ENCODE measurements at places on chromosomes 6 and 20. TPM values are rescaled to one million over a fixed set of nuclear protein-coding genes. Genes with fewer than 3 reads are reported as not detected.

Gene ADTRP
- total RNA-seq, result not detected

Gene KIFC1
- 1.3 TPM for total RNA-seq

Gene PKIB
- total RNA-seq, result not detected

Gene SLC17A2
- not detected for total RNA-seq

Gene RHAG
- total RNA-seq, result 0.76 TPM

Gene RAB44
- total RNA-seq, result 0.08 TPM

Gene RAET1E
- total RNA-seq, result 0.27 TPM

Gene ZNF341
- 1.8 TPM for total RNA-seq

Gene LTB
- total RNA-seq, result 1.6 TPM

Gene PLCB1
- 7.2 TPM for total RNA-seq

Gene BPIFB4
- total RNA-seq, result not detected

Gene SLC22A23
- 5.6 TPM for total RNA-seq

Gene COL12A1
- 15.5 TPM for total RNA-seq

DNA sequence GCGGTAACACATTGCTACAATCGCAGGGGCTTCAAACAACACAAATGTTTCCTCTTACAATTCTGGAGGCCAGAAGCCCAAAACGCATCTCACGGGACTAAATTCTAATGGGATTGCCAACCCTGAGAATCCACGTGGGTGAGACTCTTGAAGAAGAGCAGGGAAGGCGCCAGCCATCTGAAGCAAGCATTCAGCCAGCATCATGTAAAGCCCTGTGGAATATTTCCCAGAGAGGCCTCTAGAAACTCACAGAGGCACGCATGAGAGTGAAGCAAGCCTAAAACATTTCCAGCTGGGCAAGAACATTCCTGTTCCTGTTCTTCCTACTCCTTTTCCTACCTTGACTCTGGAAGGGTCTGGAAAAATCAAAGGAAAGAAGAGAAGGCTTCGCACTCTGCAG lies 19.6 kb upstream of the FNDC1 start:
- no peak for DNase-seq

- DNase-seq, result no peak
Observed at GRCh38 chr6:169395080-169395805, 141.6 kb upstream of the THBS2 start.

GRCh38 chr20:62133864-62134263 lies 9.3 kb downstream of the PSMA7 start:
- DNase-seq, result peak; percentile 63

- DNase-seq, result no peak
Observed at GRCh38 chr20:24574307-24574706, 104.9 kb downstream of the SYNDIG1 start.

DNA sequence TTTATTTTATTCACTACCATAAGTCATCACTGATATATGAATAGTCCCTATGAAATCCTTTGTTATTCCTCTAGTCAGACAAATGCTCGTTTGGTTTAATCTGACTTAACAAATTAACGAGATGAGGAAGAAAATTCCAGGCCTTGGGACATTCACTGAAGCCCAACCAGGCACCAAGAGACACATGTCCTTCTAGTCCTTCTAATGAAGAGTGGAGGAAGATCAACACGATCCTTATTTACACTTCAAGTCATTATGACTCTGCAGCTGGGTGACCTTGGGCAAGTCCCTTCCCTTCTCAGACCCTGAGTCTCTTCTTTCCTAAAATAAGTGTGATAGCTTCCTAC lies 117.5 kb downstream of the CEBPB start:
- no peak for DNase-seq

DNA sequence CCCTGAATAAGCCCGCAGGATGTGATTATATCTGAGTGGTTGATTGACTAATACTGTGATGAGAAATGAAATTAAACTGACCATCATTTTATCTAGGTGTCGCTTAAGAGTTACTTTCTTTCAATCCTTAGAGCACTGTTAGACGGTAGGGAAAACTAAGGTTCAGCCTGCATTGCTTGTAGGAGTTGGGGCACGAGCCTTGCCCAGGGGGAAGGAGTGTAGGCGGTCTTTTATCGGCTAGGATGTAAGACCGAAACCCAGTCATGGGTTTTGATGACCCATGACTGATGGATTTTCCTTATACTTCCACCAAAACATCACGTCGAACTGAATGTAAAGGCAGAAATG lies 392 bp upstream of the TASP1 start:
- DNase-seq, result no peak

DNA sequence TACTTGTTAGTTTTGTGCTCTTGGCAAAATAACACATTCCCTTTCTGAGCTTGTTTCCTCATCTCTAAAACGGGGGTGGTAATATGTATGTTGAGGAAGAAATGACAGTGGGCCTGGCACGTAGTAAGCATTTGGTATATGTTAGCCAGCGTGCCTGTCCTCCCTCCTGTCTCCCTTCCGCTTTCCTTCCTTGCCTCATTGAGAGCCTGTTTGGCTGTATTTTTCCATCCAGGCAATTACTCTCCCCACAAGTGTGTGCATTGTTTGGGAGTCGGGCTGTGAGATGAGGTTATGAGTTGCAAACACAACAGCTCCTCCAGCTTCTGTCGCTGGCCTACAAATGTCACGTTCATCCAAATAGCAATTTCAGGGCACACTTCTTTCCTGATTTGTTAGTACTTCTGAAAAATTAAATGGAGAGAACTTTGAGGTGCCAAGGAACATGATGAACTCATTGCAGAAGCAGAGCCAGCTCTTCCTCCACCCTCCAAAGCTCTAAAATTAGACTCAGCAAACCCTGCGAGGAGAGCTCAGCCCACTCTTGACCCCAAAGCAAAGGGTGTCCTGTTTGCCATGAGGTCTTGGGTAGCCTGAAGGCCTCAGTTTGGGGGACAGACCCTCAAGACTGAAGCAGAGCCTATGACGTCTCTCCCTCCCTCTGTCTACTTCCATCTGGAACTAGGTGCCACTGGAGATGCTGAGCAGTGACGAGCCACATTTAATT lies 50.7 kb upstream of the TOX2 start:
- DNase-seq, result no peak

DNA sequence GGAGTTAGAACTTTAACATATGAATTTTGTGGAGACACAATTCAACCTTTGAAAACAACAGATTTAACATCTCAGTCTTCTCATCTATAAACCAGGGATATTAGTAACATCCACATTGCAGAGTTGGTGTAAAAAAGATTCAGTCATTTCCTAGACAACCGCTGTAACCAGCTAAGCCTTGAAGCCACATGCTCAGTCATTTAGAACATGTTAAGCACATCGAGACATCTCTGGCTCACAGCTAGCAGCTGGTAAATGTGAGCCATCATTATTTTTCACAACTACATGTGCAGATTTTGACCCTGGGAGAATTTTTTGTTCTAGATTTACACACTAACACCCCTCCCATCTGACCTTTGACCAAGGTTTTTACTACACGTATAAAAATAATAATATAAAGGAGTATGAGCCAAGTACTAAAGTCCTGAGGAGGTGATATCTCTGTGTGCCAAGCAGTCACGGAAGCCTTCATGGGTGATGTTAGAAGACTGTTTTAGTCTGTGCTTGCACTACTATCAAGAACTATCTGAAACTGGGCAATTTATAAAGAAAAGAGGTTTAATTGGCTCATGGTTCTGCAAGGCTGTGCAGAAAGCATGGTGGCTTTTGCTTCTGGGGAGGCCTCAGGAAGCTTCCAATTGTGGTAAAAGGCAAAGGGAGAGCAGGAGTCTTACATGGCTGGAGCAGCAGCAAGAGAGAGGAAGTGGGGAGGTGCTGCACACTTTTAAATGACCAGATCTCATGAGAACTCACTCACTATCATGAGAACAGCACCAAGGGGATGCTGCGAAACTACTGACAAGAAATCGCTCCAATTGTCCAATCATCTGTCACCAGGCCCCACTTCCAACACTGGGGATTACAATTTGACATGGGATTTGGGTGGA lies 48.7 kb upstream of the IL20RA start:
- no peak for DNase-seq

GRCh38 chr20:60009826-60010616 lies 51.8 kb downstream of the CDH26 start:
- DNase-seq, result no peak

- DNase-seq, result no peak
Observed at GRCh38 chr6:72824833-72825232, 203.0 kb downstream of the KCNQ5 start.

- no peak for DNase-seq
Observed at GRCh38 chr6:114159727-114160126, 183.1 kb downstream of the HS3ST5 start.

DNA sequence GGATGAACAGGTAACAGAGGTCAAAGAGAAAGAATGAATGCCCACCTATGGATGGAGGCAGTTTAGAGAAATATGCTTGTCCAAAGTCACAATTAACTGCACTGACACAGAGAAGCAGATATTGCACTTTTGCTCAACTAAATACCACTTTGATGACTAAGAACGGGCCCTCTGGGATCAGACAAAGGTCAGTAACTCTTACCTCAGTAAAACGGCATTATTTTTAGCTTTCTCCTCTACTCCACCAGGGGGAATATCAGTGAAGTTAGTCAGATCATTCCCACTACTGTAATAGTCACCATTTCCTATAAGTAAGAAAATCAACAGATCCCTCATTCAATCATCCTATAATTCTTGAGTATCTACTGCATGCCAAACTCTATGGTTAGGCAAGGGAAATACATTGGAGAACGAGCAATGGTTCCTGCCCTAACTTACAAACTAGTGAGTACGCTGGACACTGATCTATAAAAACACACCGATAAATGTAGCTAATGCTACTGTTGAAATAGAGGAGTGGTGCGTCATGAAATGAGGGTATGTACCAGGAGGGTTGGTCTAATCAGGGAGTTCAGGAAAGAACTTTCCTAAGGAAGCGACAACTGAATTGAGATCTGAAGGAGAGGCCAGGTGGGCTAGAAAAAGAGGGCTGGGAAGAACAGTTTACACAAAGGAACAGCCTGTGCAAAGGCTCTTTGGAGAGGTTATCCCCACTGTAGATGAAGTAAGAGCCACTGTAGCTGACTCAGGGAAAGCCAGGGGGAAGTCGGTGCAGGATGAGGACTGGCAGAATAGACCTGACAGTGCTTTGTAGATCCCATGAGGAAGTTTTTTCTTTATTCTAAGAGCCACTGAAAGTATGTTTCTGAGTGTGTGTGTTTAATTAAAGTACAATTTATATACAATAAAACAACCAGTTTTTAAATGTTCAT lies 9.2 kb downstream of the ECI2 start:
- no peak for DNase-seq

DNA sequence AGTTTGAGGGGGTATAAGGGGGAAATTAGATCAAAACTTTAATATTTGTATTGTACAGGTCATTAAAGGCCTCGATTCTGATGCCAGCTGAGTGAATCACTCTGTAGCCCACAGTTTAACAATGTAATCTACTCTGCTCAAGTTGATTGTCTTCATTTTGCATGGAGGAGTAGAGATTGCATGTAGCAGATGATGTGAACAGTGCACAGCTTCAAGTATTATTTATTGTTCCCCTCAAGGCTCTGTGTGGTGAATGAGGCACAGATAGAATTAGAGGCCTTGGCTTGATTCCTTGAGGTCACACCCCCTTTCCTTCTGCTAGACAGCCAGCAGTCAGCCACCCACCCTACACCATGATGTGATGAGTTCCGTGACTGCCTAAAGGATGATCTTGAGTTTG lies 38.1 kb downstream of the TXLNB start:
- DNase-seq, result no peak

- DNase-seq, result no peak
Observed at GRCh38 chr6:118815495-118815894, 78.5 kb upstream of the ASF1A start.

- no peak for DNase-seq
Observed at GRCh38 chr6:4474810-4475209, 301.4 kb upstream of the CDYL start.

DNA sequence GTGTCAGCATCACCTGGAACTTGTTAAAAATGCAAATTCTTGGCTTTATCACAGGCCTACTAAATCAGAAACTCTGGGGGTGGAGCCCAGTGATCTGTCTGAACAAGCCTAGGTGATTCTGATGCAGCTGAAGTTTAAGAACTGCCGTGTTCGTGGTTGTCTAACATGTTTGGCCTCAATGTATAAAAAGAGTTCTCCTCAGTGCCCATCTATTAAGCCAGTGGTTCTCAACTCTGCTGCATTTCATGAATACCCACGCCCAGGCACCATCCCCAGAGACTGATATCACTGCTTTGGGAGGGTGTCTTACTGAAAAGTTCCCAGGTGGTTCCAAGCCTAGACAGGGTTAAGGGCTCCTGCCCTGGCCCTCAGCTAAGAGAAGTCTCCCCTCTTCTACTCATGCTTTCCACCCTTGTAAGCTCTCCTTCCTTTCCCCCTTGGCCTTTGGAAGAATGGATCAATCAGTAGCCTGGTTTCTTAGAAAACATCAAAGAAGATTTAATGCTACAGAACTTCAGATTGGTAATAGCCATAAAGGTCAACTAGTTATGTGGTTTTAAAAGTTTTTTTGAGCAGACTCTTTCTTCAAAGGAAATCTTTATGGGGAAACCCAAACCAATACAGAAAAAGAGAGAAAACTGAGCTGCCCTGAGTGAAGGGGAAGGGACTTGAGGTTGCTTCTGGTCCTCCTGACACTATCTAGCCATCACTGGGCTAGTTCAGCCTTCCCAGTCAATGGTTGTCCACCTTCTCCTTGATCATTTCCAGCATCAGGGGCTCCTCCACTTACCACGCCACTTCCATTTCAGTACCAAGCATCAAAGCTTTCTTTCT lies 38.9 kb upstream of the TNFAIP3 start:
- DNase-seq, result no peak

- no peak for DNase-seq
Observed at GRCh38 chr20:35235881-35236280, 9.4 kb downstream of the MMP24 start.

- DNase-seq, result no peak
Observed at GRCh38 chr20:58086763-58087561, 141.5 kb downstream of the ANKRD60 start.

DNA sequence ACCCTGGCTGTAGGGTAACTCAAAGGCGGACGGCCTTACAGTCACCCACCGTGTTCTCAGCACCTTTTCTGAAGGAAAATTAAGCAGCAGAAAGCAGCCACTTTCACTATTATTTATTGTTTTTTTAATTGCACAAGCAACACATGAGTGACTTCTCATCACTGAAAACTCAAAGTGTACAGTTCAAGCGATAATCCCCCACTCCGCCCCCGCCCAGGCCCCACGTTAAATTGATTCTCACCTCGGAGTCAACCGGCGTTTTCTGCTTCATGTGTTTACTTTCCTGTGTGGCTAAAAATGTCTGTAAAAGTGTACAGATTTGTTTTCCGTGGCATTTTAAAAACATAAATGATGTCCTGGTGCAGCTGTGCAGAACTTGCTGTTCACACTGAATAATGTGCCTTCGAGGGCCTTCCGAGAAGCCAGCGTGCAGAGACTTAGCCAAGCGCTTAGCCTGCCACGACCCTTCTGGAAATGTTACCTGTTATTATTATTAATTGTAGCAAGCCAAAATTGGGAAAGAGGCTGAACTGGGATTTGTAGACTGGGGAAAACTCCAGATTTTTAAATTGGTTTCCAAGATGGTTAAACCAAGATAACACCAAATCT lies 335.7 kb downstream of the CDH4 start:
- DNase-seq, result no peak
